ENCODE measurements at places on chromosomes 12 and 14. TPM values are rescaled to one million over a fixed set of nuclear protein-coding genes. Genes with fewer than 3 reads are reported as not detected.

Gene EML1
- 93.1 TPM for total RNA-seq

Gene CD163
- not detected for total RNA-seq

Gene SMIM41
- total RNA-seq, result 0.07 TPM

Gene AICDA
- not detected for total RNA-seq

Gene SLC24A4
- not detected for total RNA-seq

Gene GZMH
- total RNA-seq, result not detected

Gene SLC25A3
- total RNA-seq, result 551 TPM

Gene FITM1
- total RNA-seq, result 0.20 TPM

Gene OR11G2
- total RNA-seq, result not detected

Gene RTL1
- not detected for total RNA-seq

Gene CCDC175
- not detected for total RNA-seq

Gene SLC25A47
- 0.07 TPM for total RNA-seq

Gene KCNMB4
- 1.6 TPM for total RNA-seq

Gene CPNE6
- total RNA-seq, result not detected

Gene MIPOL1
- total RNA-seq, result 16.3 TPM

Gene PAPOLA
- total RNA-seq, result 122 TPM

Gene WSCD2
- total RNA-seq, result not detected

Gene RAD9B
- 0.46 TPM for total RNA-seq

Gene CLEC1B
- total RNA-seq, result not detected

Gene TAS2R9
- not detected for total RNA-seq

Gene LUM
- 115 TPM for total RNA-seq

Gene KRT3
- not detected for total RNA-seq

Gene PLEKHG7
- not detected for total RNA-seq

Gene TPH2
- not detected for total RNA-seq

Gene POTEG
- not detected for total RNA-seq
